ENCODE measurements at places on chromosomes 4 and X.

DNA sequence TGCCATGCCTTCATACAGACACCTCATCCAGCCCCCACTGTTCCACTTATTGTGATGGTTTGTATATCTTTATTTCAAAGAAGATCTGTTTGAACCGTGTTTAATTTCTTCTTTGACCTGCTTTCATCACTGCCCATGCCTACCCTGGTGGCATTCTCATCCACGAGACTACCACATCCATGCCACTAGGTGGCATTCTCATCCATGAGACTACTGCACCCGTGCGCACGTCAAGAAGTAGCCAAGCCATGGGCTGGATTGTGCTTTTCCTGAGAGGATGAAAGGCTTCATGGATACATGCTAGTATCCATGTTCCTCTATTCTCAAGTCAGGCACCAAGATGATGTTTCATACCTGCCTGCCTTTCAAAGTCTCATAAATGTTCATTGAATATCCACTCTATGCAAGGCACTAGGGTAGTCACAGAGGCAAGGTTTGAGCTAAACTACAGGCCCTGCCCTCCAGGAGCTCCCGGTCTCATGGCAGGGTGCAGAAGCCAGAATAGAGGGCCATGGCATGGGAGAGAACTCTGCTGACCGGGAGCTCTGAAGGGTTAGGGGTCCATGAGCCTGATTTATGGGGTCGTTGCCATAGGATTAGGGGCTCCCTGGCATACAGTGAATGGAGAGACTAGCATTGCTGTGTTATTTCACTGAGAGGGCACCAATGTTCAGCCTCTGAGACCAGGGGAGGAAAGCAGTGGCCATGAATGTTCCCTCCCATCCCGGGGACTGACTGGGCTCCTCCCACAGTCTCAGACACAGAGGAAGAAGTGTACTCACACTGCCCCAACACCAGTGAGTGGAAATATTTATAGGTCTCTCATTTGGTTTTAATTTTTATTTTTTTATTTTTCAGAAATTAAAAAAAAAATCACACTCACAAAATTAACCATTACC lies 24.8 kb upstream of the EOLA2 start:
- ATAC-seq, result no peak

DNA sequence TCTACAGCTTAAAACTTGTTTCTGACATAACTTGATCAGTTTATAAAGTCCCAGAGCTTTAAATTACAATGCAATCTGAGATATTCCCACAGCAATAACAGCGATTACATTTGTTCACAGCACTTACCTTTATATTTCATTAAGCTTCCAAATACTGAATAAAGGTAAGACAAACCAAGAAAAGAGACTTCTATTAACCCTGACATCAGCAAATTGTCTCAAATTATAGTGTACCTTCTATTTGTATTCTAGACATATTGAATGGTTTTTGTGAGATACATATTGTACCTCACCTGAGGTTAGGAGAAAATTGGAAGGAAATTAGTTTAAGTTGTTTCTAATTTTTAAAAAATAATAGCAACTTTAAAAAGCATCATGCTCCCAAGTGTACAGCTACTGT lies 111.9 kb downstream of the HDAC8 start:
- no peak for ATAC-seq

GRCh38 chr4:67571975-67572374 lies 13.4 kb downstream of the STAP1 start:
- ATAC-seq, result no peak

- no peak for ATAC-seq
Observed at GRCh38 chr4:123976819-123977218, 580.2 kb downstream of the SPRY1 start.

DNA sequence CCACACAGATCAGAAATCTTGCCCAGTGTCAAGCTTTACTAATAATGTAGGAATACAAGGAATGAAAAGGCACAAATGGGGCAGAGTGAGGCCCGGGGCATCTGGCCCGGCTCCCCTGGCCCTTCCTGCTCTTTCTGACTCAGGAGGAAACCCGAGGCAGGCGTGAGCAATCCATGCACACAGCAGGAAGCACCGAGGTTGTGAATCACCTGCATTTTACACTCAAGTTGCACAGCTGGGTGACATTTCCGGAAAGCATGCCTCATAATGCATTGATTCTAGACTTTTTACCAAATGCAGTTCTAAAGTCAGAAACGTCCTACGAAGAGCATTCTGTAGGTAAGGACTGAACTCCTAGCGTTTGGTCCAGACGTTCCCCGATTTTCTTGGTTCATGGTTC lies 38.9 kb downstream of the PRIMPOL start:
- no peak for ATAC-seq
